SK-N-MC (cell line): ENCODE measurements at places on chromosomes 5 and 9.

- DNase-seq, result no peak
These were observed 607.0 kb downstream of the ISL1 start for GRCh38 chr5:51990241-51990640.

DNA sequence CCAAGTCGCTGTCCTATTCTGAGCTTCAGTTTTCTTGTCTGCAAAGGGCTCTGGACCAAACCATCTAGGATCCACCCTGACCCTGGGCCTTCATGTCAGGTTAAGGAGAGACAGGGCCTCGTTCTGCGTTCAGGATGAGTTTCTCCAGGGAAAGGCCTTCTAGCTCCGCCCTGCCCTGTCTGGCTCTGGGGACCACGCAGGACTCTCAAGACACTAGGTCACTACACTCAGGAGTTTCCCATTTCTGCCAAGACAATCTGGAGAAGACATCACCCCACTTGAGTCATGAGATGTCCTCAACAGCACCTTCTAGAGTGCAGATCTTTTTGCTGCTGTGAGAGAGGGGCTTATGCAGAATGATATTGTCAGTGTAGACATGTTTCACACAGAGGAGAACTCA lies 53.2 kb upstream of the KCNMB1 start:
- DNase-seq, result no peak

DNA sequence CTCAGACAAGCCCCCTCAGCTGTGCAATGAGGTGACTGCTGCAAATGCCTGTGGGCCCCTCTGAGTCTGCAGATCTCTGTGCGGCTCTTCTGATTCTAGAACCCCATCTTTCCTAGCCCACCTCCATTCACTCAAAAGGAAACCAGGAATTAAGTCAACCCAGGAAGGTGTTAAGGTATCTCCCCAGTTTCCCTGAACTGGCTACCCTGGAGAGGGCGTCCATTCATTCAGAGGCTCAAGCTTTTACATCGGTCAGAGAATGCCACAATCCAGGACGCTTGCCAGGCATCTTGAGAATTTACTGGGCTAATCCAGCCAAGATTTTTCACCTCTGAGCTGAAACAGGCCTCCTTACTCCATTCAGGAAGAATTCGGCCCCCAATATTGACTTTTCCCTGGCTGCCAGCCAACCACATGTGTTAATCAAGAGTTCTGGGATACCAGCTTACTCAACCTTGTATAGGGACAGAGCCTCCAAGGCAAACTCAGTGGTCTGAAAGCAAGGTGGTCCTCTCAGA lies 889 bp upstream of the ADAMTS12 start:
- DNase-seq, result no peak

DNA sequence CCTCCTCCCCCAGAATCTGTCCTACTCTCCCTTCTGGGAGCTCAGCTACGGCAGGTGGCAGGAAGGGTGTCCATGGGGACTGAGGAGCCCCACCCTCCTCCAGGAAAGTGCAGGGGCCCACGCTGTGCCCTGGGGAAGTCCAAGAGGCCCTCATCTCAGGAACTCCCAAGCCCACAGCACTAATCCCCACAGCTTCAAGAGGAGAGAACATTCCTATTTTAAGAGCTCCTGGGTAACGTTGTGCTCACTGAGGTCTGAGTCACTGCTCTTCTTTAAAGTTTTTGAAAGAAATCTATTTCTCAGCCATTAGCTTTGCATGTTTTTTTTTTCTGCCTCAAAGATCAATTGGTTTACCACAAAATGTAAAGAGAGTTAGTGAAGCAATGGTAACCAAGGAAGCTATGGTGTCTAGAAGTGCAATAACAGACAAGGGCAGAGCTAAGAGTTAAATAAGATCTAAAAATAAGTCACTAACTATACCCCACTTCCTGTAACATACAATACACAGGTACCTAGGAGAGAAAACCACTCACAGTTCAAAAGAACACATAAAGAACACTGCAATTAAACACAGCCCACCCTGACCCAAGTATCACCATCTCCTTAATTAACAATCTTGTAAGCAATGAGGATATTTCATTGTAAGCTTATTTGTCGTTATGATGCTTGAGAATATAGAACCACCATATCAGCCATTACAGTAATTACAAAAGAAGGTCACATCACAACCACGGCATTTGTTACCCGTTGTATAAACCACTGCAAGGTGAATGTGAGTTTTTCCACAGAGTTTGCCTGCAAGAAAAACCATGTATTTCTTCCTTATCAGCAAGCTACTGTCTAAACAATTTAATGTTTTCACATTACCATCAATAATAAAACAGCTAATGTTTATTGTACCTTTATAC lies 382.3 kb upstream of the SLC30A5 start:
- no peak for DNase-seq

GRCh38 chr9:138047469-138048040 lies 170.0 kb downstream of the CACNA1B start:
- no peak for DNase-seq

GRCh38 chr5:51664491-51665250 lies 281.4 kb downstream of the ISL1 start:
- DNase-seq, result no peak

DNA sequence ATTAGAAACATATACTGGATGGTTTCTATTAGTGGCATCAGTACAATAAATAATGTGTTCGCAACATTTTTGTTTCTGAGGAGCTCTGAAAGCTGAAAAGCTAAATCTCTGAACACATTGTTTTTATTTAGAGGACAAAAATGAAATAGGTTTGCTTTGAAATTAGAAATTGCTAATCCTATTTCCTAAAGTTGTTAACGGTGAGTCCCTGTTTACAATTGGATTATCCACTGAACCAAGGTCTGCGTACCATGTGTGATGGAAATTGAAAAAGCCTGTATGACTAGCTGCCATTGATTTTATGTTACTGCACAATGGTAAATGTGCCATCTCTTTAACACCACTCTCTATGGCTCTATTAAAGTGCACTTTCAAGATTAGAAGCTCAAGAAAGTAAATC lies 297.7 kb upstream of the NUDT12 start:
- no peak for DNase-seq

DNA sequence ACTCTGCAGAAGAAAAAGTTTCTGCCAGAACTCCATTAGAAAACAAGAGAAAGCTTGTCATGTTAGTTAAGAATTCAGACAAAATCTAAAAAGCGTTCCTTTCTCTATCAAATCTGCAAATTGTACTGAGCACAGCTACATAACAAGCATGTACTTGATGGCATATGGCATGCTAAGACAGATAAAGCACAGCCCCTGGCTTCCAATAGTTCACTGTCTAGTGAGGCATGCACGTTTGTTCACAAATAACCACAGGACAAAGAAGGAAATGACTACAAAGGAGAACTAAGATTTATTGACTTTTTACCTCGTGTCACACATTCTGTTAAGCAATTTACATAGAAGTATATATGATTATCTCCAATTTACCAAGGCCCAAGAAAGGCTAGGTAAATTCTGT lies 518.2 kb upstream of the TLE4 start:
- no peak for DNase-seq

DNA sequence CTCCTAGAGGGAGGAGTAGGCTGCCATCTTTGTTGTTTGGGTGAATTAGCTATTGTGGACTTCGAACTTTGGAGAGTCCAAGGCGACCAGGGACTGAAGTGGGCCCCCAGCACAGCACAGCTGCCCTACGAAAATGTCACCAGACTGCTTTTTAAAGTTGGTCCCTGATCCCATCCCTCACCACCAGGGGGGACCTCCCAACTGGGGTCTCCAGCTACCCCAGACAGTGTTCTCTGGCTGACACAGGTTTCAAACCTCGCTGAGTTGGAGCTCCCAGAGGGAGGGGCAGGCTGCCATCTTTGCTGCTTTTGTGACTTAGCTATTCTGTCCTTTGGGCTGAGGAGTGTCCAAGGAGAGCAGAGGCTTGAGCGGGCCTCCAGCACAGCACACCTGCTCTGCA lies 45.7 kb upstream of the ADRB2 start:
- no peak for DNase-seq

DNA sequence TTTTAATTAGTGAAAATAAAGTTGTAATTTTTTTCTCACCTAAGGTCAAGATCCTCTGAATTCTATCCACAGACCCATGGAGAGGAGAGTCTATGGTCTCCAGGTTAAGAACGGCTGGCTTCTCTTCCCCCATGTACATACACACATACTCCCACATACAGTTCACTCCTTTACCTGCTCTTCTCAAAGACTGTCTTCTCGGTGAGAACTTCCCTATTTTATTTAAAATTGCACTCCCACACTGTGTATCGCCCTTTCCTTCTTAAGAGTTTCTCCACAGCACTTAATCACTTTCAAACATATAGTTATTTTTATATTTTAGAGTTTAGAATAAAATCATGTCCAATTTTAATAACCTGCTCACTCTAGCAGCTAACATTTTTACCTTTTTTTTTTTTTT lies 3.6 kb upstream of the JADE2 start:
- no peak for DNase-seq

DNA sequence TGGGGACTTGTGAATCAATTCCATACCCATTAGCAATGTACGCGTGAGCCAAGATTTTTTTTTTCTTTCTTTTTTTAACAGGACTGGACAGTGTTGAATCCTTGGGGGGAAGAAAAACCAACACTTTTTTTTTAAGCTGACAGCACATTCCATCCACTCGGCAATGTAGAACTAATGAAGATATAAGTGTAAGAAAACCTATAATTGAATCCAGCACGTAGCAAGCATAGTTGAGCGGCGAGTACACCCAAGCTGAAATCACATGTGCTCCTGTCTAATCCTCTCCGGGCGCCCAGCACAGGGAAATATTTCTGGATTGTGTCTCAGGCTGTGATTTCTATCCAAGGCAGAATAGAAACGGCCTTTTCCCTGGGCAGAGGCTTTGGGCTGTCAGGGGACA lies 118.2 kb downstream of the BOD1 start:
- no peak for DNase-seq

GRCh38 chr5:148336704-148337435 lies 1.5 kb downstream of the SPINK9 start:
- DNase-seq, result no peak

DNA sequence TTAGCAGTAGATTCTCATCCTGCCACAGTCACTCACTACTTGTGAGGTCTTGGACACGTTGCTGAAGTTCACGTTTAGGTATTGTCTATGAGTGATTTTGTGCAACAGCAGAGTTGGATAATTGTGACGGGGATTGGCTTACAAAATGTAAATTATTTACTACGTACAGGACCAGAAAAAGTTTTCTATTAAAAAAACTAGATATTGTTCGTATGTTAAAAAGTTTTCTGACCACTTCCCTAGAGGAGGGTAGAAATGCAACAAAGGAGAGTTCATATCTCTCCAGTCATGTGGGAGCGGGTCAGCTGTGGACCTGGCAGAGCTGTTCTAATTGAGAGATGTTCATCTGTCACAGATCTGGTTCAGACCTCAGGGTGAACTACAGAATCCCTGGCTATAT lies 976.1 kb upstream of the NUDT12 start:
- DNase-seq, result no peak

- DNase-seq, result no peak
These were observed 95.9 kb upstream of the SLC25A48 start for GRCh38 chr5:135738564-135738875.

GRCh38 chr5:92508271-92508670 lies 1072.7 kb downstream of the NR2F1-AS1 start:
- no peak for DNase-seq

DNA sequence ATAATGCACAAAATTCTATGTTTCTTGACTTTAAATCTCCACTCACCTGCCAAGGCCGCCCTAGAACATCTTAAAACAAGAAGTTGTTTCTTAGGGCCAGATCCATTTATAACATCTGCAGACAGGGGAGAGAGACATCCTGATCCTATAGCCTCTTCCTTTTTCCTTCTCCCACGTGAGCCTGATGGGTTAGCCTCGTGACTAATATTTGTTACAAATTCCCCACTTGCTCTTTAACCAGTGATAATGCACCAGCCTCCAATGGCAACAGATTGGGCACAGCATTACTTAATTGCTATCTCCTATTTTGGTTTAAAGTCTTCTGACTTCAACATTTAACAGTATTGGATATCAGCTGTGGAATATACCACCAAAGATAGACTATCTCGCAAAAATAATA lies 196.5 kb downstream of the GADD45G start:
- no peak for DNase-seq

GRCh38 chr5:94558028-94558427 lies 60.4 kb downstream of the KIAA0825 start:
- DNase-seq, result no peak

DNA sequence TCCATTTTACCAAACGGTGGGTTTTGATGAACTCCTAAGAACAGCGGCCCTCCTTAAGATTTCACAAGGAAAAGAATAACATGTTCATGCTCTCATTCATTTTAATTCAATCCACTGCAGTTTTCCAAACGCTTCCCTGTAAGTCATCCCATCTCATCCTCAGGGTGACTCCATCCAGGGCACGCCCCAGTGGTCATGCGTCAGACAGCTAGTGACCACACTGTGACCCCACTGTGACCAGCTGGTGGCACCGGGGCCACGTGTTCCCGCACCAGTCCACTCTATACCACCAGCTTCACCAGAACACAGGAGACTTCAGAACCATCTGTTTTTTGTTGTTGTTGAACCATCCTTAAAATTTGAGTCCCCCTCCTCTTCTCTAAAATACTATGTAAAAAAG lies 14.3 kb downstream of the ATPSCKMT start:
- DNase-seq, result no peak

- DNase-seq, result no peak
These were observed 29.0 kb downstream of the IRF1 start for GRCh38 chr5:132461569-132462070.

DNA sequence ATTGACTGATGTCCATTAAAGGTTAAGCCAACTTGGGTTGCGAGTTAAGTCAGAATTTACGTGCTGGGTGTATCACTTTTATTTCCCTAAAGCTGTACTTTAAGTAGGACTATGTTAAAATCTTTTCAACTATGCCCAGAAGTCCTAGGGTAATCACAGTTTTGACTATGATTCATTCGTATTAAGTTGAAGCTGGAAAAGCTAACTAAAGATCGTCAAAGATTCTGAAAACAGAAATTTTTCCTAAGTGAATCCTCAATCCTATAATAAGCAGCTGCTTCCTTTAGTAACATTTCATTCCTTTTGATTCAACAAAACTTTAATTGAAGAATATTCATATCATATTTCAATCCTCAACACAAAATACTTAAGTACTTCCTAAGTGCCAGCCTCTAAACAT lies 460.4 kb downstream of the ACTL7B start:
- no peak for DNase-seq

DNA sequence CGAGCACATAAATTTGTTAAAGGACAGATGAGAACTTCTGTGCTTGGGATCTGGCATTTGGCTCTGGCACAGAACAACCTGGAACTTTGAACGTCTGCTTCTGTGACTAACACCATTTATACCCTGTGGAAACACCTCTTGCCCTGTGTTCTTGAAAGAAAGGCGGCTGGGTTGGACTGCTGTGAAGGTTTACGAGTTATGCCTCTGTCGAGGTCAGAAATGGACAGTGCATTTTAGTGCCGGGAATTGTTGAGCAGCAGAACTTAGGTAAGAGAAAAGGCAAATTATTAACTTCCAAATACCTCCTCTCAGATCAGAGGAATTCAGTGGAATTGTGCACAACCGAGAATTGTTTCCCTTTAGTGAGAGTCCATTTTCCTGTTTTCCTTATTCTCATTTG lies 14.1 kb upstream of the INIP start:
- DNase-seq, result no peak

DNA sequence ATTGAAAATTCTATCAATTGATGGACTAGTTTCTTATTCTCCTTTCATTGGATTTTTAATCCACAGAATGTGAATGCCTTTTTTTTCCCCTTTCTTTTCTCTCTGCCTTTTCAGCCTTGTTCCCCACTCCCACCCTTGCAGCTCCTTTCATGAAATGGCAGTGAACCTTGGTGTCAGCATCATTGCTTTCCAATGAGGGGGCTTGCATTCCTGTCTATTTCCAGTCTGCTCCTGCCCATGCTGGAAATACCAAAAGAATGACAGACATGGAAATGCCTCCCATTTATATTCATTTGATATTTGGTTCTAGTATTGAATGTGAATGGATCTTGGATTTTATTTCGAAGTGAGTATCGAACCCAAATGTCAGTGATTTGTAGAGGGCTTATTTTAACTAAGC lies 162.7 kb upstream of the SGCD start:
- no peak for DNase-seq
